RWPE2 (cell line): ENCODE measurements at places on chromosomes 4 and X.

- DNase-seq, result no peak
Measured at GRCh38 chr4:134147941-134148340, 53.6 kb downstream of the PABPC4L start.

DNA sequence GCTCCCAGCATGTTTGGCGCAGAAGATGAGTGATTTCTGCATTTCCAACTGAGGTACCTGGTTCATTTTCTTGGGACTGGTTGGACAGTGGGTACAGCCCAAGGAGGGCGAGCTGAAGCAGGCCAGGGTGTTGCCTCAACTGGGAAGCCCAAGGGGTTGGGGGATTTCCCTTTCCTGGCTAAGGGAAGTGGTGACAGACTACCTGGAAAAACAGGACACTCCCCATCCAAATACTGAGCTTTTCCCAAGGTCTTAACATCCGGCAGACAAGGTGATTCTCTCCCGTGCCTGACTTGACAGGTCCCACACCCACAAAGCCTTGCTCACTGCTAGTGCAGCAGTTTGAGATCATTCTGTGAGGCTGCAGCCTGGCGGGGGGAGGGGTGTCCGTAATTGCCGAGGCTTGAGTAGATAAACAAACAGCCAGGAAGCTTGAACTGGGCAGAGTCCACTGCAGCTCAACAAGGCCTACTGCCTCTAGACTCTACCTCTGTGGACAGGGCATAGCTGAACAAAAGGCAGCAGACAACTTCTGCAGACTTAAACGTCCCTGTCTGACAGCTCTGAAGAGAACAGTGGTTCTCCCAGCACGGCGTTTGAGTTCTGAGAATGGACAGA lies 307.7 kb upstream of the ARSJ start:
- no peak for DNase-seq

GRCh38 chr4:148162991-148163390 lies 279.2 kb downstream of the NR3C2 start:
- no peak for DNase-seq

GRCh38 chr4:649751-650310 lies 24.2 kb downstream of the ATP5ME start:
- DNase-seq, result peak; percentile 49

DNA sequence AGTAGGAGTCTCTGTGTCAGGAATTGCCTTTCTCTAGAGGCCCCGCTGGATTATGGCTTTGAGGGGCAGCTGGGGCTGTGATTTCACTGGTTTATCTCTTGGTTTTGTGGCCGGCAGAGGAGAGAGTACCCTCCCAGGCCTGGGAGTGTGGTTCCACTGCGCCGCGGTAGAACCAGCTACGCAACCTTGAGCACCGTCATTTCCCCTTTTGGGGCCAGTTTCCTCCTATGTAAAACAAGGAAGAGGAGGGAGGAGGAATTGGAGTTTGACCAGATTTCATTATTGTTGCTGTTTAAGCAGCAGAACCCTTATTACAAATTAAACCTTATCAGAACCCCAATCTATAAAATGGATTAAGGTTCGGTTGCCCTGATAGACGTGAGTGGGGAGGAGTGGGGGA lies 4.4 kb downstream of the SOX3 start:
- DNase-seq, result no peak

GRCh38 chrX:25337841-25338240 lies 322.1 kb upstream of the ARX start:
- DNase-seq, result no peak
